ENCODE measurements at places on chromosomes 6 and 20.
A peak's percentile ranks its signal among the peaks of the same experiment; 100 is the strongest.

DNA sequence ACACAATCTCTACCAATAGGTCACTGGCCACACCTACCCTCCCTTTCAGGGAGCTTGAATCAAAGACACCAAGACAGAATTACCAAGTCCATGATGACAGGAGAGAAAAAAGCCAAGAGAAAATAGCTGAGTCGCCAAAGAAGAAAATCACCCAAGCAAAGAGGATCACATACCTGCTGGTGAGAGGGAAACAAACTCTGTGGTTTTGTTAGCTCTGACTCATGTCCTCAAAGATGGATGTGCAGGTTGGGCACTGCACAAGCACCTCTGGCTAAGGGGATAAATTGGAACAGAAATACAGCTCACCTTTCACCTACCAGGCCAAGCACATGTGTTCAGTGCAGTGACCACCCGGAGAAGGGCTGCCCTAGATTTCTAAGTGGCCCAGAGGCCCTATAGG lies 114.8 kb downstream of the TFAP2A start:
- DNase-seq = no peak

DNA sequence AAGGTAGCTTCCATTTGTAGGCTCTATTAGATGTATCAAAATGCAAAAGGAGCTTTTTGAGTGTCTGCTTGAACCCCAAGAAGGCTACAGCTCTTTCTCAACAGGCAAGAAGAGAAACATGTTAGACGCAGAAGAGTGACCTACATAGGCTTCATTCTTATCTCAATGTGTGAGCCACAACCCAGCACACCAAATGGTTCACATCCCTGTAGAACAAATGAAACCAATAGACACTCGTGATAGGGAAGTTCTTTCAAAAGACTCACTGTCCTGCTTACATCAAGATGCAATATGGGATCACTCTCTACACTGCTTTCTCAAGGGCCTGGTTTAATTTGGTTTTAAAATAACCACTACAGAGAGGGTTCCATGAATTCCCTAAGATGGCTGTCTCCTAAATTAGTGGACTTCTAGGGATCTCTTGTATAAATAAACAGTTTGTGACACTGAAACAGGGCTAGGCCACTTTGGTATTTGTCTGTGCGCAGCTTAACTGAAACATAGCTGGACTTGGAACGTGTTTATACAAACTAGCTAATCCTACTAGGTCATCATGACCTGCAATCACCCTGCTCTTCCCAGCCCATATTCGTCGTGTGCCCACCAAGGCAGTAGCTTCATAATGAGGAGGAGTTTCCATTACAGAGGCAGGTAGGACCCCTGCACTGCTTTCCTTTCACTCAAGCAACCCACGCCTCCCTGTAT lies 225.4 kb upstream of the PREP start:
- no peak for DNase-seq

- DNase-seq = no peak
Observed at GRCh38 chr6:131979515-131980337, 28.6 kb upstream of the CCN2 start.

- DNase-seq = no peak
Observed at GRCh38 chr20:50278684-50279531, 88.3 kb downstream of the CEBPB start.

DNA sequence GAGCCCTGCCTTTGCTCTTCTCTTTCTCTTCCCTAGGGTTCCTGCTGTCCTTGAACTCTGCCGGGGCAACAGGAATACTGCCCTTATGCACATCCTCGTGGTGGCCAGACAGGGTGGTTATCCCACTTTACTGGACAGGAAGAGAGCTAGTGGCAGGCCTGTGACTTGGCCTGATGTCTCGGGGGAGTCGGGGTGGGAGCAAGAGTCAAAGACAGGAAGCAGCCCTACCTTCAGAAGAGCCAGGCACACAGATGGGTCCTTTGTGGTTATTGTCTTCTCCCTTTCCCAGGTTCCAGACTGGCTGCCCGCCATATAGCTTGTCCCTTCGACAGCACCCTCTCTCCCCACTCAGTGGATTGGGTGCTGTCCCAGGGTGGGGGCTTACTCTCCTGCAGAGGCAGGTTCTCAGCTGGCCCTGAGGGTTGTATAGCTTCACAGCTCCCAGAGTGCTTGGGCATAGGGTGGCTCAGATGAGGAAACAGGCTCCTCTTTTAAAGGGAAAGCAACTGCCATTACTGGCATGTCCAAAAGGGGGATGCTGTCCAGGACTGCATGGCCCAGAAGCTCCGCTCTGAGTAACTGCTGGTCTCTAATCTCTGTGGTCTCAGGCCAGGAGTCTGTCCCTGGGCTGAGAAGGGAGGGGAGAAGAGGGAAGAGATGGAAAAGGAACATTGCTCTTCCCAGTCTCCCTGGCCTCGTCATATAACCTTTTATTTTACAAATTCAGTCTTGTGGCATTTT lies 17.3 kb downstream of the PLCG1 start:
- no peak for DNase-seq

DNA sequence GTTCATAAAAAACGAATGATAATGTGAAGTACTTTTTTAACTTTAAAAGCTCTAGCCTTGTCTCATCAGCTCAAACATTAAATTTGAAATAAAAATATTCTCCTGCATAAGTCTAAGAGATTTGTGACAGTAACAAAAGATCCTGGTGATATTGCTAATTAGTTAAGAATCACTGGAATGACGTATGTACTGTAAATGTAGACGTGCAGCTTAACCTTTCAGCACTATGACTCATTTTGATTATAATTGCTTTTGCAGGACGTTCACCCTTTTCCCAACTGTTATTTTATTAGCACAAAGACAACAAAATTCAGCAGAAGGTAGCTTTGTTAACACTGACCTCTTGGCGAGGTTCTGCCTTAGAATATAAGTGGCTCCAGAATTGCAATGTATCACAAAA lies 68.6 kb downstream of the TENT5A start:
- DNase-seq = no peak

GRCh38 chr20:49603209-49603627 lies 35.3 kb upstream of the PTGIS start:
- DNase-seq = peak; percentile 81

DNA sequence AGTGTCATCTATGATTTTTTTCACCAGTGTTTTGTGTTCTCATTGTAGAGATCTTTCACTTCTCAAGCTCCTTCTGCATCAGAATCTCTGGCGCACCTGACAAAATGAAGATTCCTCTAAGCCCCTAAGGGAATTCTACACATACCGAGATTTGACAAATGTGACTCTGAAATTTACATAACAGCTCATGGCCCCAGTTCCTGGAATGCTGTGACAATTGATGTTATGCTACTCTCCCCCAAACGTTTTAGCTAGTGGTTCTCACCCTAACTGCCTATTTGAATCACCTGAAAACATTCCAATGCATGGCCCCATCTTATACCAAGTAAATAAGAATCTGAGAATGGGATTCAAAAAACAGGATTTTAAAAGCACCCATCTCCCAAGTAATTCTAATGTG lies 162.1 kb upstream of the FKBP1C start:
- no peak for DNase-seq

DNA sequence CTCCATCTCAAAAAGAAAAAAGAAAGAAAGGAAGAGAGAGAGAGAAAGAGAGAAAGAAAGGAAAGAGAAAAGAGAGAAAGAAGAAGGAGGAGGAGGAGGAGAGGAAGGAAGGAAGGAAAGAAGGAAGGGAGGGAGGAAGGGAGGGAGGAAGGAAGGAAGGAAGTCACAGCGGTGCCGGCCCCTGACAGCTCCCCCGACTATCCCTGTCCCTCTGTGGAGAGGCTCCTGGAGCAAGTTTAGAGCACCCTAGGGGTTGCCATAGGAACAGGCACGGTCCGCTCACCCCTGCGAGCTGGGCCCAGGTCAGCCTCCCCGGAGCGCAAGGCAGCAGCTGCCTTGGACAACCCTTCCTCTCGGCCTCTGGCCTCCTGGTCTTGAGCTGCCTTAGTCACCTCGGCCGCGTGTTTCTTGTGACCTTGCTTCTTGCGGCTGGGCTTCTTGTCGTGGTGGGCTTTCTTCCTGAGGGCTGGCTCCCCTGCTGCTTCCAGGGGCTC lies 6.8 kb downstream of the BNIP5 start:
- DNase-seq = no peak

DNA sequence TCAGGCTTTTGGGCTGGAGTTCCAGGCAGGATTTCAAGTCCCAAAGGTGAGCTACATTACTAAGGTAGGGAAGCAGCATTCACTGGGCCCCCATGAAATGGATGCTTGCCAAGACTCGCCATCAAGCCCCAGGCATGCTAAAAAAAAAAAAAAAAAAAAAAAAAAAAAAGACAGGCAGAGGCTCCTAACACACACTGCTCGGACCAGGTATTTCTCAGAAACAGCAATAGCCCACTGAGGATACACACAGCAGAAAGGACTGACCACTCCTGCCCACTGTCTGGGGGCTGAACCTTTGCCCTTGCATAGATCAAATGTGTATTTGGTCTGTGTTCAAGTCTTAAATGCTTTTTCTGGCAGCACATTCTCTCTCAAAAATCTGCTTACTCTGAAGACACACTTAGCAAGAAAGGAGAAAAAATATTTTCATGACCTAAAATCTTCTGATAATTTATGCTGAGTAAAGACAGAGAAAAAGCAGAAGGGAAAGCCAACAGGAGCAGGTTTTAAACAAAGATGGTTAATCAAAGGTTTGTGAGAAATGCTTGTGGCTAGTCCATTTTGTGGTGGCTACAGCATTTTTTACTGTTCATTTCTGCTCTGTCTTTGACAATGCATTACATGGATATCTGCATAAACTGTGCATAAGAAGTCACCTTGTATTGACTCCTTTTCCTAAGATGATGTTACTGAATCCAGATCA lies 37.9 kb upstream of the BEND6 start:
- no peak for DNase-seq

DNA sequence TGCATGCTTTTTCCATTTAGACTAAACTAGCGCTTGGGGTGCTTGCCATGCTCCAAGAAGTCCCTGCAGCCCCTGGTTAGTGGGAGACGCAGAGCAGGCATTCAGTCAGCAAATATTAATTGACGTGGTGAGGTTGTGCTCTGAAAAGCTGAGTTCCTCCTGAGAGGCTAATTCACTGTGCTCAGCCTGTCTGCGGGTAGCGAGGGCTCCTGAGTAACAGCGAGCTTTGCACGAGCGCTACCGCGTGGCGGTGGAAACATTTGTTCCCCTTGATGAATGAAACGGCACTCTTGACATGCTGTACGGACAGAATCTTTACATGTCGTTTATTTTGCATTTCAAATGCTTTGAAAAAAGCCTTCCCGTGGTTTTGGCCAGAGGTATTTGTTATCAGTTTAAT lies 170.6 kb upstream of the AGPAT4 start:
- peak; percentile 64 for DNase-seq

- DNase-seq = peak; percentile 57
Observed at GRCh38 chr6:163414946-163415619, 565 bp downstream of the QKI start.

GRCh38 chr6:72646604-72647485 lies 25.0 kb downstream of the KCNQ5 start:
- no peak for DNase-seq

DNA sequence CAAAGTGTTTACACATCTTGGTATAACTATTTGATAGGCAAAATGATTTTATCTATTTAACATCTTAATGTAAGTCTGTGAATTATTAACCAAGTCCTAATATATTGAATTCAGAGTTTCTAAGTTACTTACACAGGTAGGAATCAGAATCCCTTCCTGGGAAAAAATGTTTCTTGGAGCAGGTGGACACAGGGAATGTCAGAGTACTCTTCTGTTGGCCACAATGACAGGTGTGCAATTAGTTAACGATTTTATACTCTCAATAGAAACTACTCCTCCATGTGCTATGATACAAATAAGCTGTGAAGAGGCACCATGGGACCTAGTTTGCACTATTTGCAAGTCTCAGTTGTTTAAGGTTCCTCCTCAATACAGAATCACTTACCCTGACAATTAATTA lies 821 bp upstream of the TAAR5 start:
- DNase-seq = no peak

- no peak for DNase-seq
Observed at GRCh38 chr20:1934721-1935573, 39.7 kb downstream of the SIRPA start.

GRCh38 chr6:70864401-70864800 lies 92.5 kb downstream of the B3GAT2 start:
- no peak for DNase-seq

DNA sequence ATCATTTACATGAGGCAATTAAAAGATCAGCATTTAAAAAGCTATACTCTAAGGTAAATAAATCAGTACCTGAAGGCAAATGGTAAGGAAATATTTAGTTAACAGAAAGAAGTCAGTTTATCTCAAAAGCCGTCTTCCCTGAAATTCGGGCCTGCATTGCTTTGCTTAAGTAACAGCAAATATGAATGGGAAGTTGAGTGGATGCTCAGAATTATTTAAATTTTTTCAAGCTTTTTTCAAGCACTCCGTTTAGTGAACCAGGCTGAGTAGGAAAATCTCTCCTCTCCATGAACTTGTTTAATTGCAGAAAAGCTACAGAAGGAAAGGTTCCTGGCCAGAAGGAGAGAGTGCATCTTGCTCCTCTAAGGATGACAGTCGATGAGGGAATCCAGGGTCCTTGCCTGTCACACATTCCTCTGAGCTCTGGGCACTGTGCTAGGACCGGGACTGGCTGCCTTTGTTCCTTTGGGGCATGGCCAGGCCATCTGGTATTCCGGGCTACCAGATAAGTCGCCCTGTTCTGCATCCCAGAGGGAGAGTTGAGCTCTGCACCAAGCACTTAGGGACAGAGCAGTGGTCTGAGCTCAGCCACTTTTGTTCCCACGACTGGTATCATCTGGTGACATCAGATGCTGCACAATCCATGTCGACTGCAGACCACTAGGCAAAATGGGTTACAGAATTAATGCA lies 77.6 kb downstream of the RIN2 start:
- no peak for DNase-seq

- no peak for DNase-seq
Observed at GRCh38 chr6:80363501-80364122, 257.1 kb downstream of the BCKDHB start.

- no peak for DNase-seq
Observed at GRCh38 chr20:45701104-45701503, 734 bp upstream of the WFDC13 start.

DNA sequence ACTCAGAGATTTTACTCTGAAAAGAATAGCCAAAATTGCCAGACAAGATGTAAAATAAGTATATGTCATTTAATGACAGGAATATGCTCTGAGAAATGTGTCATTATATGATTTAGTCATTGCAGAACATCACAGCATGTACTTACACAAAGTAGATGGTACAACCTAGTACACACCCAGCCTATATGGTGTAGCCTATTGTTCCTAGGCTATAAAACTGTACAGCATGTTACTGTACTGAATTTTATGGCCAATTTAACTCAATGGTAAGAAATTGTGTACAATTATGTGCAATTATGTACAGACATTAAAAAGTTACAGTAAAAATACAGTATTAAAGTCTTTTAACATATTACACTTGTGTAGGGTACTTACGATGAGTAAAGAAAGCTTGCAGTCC lies 311.9 kb upstream of the EPHA7 start:
- no peak for DNase-seq

- DNase-seq = no peak
Observed at GRCh38 chr6:123017104-123017682, 21.2 kb downstream of the CLVS2 start.

GRCh38 chr6:151757506-151757955 lies 50.0 kb upstream of the ESR1 start:
- DNase-seq = no peak

- no peak for DNase-seq
Observed at GRCh38 chr20:22555791-22556564, 28.4 kb downstream of the FOXA2 start.
